Smooth muscle cell of the coronary artery (primary cell): ENCODE measurements at places on chromosomes 12 and 14. TPM values are rescaled to one million over a fixed set of nuclear protein-coding genes. Genes with fewer than 3 reads are reported as not detected.

DHRS2 gene
- 0.08 and 0.12 TPM in 2 replicates for total RNA-seq

KRT84 gene
- not detected in 2 replicates for total RNA-seq

DPF3 gene
- 2.0 and 8.9 TPM in 2 replicates for total RNA-seq

CPNE6 gene
- not detected in 2 replicates for total RNA-seq

HOXC12 gene
- total RNA-seq = not detected in 2 replicates

CLEC1B gene
- not detected in 2 replicates for total RNA-seq

RTL1 gene
- not detected in 2 replicates for total RNA-seq

CCDC91 gene
- total RNA-seq = 16.4 and 28.0 TPM in 2 replicates

SLC15A5 gene
- total RNA-seq = not detected in 2 replicates

RNASE7 gene
- total RNA-seq = not detected in 2 replicates

PLEKHH1 gene
- total RNA-seq = 0.12 and 0.15 TPM in 2 replicates

KRT74 gene
- total RNA-seq = not detected in 2 replicates

CPSF2 gene
- 20.1 and 32.3 TPM in 2 replicates for total RNA-seq

PAPOLA gene
- total RNA-seq = 52.7 and 57.0 TPM in 2 replicates

MMP19 gene
- 4.0 and 12.0 TPM in 2 replicates for total RNA-seq

SLC17A8 gene
- total RNA-seq = not detected in 2 replicates

SLC35F4 gene
- total RNA-seq = not detected in 2 replicates

TAS2R7 gene
- not detected in 2 replicates for total RNA-seq

GPR162 gene
- total RNA-seq = 1.3 and 4.3 TPM in 2 replicates

AKAP5 gene
- 0.12 and 1.2 TPM in 2 replicates for total RNA-seq

SCAF11 gene
- 16.7 and 63.5 TPM in 2 replicates for total RNA-seq
